NCI-H510A treated with DMSO at 0.1 percent for 48 hours (cell line): ENCODE measurements at places on chromosomes 4 and X.
A peak's percentile ranks its signal among the peaks of the same experiment; 100 is the strongest.

DNA sequence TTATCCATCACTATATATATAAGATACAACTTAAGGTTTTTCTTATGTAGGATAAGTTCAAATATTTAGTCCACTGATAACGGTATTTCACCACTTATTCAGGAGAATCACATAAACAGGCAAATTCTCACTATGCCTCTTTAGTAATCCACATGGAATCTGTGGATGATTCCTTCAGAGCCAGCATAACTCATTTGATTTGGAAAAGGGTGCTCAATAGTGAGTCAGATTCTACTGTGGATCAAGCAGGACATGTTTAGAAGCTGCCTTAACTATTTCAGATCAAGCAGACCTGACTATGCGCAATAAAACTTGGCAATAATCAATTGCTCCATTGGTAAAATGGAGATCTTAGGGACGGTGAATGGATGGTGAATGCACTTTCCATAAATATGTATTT lies 184.1 kb downstream of the CBR4 start:
- no peak for DNase-seq

DNA sequence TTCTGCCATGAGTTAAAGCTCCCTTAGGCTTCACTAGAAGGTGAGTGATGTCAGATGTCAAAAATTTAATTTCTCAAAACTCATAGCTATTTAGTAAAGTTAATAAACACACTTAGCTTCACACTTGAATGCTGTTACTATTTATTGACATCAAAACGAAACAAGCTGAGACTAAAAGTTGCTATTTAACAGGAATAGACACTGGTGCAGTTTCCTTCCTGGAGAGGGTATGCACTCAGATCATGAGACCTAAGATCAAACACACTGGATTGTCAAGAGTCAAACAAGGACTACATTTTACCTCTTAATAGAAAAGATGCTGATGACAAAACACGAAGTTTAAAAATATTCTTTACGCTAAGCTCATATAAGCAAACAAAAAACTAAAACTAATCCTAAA lies 18.9 kb downstream of the UPF3B start:
- no peak for DNase-seq

- no peak for DNase-seq
Observed at GRCh38 chr4:24453951-24454350, 130.4 kb downstream of the DHX15 start.

- no peak for DNase-seq
Observed at GRCh38 chr4:108930186-108930585, 167.3 kb upstream of the ETNPPL start.

- no peak for DNase-seq
Observed at GRCh38 chr4:82903737-82904136, 3.2 kb downstream of the THAP9 start.

GRCh38 chrX:124333862-124334261 lies 1.4 kb downstream of the TEX13D start:
- no peak for DNase-seq

GRCh38 chr4:76948443-76949275 lies 893 bp upstream of the SEPTIN11 start:
- peak; percentile 45 for DNase-seq

- DNase-seq: no peak
Observed at GRCh38 chr4:6696611-6697010, 2.9 kb downstream of the S100P start.

DNA sequence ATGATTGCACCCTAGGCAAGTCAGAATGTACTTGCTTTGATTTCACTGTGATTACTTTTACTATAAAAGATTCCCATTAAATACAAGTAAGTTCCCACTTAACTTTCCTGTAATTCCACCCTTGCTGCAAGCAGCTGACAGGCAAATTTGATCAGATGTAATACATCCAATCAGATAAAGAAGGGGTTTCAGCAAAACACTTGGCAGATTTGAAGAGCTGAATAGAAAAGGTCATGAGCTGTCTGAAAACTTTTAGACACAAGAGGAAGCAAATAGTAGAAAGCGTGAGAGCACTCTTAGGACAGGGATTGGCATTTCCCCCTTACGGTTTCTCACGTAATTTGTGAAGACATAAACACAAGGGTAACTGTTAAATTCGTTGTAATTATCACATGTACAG lies 22.8 kb downstream of the HSD17B13 start:
- no peak for DNase-seq

DNA sequence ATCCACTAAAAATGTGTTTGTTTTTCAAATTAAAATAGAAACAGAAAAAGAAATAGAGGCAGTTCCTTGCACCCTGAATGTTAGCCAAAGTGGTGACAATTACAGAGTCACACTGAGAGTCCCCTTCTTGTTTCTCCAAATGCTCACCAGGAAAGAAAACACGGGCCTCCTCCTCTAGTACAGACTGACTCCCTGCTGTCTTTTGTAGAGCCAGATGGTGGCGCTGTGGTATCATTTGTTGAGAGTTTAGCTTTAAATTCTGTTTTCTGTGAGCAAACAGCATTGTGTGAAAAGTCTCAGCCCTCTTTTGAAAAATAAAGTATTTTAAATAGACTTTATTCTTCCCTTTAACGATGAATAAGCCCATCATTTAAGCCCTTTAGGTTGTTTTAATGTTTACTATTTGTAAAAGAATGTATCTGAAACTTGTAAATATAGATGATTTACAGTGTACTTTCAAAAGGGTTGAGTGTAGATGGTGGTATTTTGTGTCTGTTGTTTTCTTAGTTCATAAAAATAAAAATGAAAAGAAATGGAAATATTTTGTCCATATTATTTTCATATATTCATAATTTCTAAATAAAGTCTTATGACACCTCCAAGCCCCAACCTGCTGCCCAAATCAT lies 36.9 kb upstream of the ATOH1 start:
- peak; percentile 61 for DNase-seq

GRCh38 chrX:41144873-41145272 lies 59.6 kb downstream of the USP9X start:
- no peak for DNase-seq

GRCh38 chrX:136055651-136056221 lies 70.5 kb downstream of the SLC9A6 start:
- DNase-seq: no peak

DNA sequence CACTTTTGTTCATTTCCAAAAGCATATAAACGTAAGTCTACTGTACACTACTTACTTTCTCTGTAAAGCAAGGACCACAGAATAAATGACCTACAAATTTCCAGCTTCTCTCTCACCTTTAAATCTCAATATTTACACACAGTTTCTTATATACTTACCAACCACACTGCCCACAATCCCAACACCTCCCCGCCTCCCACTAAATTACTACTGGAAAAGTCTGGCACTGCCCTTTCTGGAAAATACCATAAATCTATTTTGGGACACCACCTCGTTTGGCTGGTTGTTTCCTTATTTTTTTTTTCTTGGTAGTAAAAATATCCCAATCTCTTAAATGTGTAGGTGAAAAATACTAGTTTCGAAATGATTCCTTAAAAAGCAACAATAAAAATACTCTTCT lies 19.6 kb downstream of the FAT1 start:
- no peak for DNase-seq
